ENCODE measurements at places on chromosomes 13 and 19.

GRCh38 chr13:50384724-50385123, 369.5 kb downstream of the KCNRG start:
- no peak for DNase-seq

- no peak for DNase-seq
These were observed 643 bp downstream of the SLC7A1 start for GRCh38 chr13:29594710-29595379.

- no peak for DNase-seq
These were observed 34.8 kb upstream of the ANKRD10 start for GRCh38 chr13:110949628-110950027.

GRCh38 chr19:1243768-1244692, 2.5 kb downstream of the ATP5F1D start:
- DNase-seq: no peak

- no peak for DNase-seq
These were observed 301.6 kb downstream of the FGF14 start for GRCh38 chr13:102100234-102100633.

GRCh38 chr13:96646515-96647211, 347.6 kb downstream of the OXGR1 start:
- no peak for DNase-seq

- DNase-seq: no peak
These were observed 3.9 kb downstream of the RPL28 start for GRCh38 chr19:55389386-55390317.

- DNase-seq: no peak
These were observed 12.4 kb upstream of the BBC3 start for GRCh38 chr19:47243364-47243775.

DNA sequence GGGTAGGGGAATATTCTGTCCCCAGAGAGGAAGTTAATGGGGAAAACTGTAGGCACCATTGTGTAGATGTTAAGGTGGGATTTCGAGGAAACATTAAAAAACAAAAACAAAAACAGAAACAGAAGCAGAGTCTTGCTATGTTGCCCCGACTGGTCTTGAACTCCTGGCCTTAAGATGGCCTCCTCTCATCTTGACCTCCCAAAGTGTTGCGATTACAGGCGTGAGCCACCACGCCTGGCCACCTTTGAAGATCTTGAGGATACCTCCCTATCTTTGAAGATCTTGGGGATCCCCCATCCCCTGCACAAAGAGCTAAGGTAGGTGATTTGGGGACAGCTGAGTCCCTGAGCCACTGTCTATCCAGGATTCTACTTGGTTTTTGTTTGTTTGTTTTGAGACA, 553 bp upstream of the ICAM3 start:
- DNase-seq: no peak

DNA sequence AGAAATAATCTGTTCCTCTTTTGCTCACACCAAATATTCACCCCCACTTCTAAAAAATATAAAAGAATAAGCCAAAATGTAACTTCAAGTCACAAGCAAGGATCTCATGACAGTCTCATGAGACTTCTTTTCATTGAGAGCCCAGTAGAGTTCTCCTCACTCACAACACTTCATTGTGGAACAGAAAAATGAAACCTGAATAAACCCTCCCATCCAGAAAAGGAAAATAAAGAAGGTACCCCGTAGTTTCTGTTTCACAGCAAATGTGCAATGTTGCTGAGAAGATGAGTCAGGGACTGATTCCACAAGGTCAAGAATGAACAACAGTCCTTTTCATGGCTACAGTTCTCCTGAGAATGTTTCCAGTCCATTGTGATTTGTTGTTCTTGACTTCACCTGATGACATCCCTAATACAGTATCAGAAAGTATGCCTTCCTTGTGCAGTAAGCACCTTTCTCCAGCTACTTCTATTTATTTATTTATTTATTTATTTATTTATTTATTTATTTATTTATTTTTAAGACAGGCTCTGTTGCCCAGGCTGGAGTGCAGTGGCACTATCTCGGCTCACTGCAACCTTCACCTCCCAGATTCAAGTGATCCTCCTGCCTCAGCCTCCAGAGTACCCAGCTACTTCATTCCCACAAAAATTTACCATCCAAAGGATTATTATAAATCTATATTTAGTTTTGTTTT, 6.4 kb upstream of the ZNF841 start:
- DNase-seq: no peak

DNA sequence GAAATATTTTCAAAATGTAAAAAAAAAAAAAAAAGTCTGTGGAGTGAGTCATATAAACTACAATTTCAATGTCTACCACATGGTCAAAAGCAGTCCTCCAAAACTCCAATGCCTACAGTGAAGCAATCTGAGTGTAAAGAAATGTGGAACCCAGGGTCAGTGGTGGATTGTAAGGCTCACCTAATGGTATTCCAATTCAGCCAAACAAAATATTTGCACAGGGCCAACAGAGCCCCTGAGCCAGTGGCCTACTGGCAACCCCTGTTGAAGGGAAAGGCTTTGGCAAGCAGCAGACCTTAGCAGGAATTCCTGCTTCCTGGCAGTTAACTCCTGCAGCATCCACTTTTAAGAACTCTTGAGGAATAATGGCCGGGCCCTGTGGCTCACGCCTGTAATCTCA, 3.4 kb downstream of the DNMT1 start:
- DNase-seq: no peak

- DNase-seq: no peak
These were observed 1.6 kb upstream of the APOC1 start for GRCh38 chr19:44912854-44913253.

DNA sequence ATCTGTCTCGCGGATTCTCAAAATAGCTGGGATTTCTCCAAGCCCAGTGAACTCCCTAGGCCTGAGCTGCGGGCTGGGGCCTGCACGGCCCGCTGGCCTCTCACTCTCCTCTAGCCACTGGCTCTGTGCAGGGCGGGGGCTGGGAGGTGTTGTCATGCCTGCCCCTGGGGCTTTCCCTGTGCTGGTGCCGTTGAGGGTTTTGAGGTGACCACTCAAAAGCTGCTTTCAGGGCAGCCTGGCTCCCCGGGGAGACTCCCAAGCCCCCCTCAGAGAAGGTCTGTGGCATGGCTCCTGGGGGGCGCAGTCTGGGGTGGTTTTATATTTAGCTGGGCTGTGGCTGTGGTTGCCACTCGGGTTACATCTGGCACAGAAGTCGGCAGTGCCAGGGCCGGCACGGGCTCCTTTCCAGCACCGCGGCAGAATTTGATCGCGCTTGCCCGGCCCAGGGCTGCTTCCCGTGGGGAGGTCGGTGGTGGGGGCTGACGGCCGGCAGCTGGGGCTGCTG, 10.0 kb downstream of the NDUFB7 start:
- DNase-seq: peak; percentile 11

GRCh38 chr19:958967-959855, 24.9 kb upstream of the WDR18 start:
- no peak for DNase-seq

DNA sequence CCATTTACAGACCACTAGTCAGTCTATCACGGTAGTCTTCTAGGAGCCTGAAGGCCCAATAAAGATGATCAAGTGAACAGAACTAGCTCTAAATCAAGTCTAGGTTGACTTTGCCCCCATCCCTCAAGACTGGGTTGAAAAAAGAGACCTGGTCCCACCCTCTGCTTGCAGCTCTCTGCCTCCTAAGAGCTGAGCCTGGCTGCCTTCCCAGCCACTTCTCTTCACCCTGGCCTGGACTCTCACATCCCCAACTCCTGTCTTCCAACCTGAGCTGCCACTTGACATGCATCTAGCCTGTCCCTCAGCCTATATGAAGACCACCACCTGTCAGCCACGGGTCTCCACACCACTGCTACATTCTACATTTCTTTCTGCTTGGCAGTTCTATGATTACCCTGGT, 99.6 kb downstream of the FOXO1 start:
- DNase-seq: no peak

- no peak for DNase-seq
These were observed 272.5 kb downstream of the DCLK1 start for GRCh38 chr13:35858665-35859064.

GRCh38 chr19:49151267-49152118, 3.7 kb downstream of the HRC start:
- DNase-seq: no peak

- DNase-seq: no peak
These were observed 62.8 kb downstream of the RGCC start for GRCh38 chr13:41520016-41520659.

DNA sequence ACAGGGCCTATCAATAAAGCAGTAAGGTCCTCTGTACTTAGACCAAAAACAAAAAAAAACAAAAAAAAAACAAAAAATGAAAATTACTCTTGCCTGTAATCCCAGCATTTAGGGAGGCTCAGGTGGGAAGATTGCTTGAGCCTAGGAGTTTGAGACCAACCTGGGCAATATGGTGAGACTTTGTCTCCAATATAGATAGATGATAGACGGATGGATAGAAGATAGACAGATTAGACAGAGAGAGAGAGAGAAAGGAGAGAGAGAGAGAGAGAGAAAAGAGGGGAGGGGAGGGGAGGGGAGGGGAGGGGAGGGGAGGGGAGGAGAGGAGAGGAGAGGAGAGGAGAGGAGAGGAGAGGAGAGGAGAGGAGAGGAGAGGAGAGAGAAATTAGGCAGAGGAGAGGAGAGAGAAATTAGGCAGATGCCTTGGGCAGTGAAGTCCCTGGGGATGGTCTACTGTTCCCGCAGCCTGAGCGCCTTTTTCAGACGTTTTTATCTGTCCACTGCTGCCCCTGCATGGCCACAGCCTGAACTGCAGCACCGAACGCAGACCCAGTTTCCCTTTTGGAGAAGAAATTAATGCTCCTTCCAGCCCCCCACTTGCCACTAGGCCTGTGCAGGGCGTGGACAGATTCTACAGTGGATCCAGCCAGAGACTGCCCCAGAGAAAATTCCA, 9.8 kb upstream of the ZNF627 start:
- DNase-seq: peak; percentile 19

DNA sequence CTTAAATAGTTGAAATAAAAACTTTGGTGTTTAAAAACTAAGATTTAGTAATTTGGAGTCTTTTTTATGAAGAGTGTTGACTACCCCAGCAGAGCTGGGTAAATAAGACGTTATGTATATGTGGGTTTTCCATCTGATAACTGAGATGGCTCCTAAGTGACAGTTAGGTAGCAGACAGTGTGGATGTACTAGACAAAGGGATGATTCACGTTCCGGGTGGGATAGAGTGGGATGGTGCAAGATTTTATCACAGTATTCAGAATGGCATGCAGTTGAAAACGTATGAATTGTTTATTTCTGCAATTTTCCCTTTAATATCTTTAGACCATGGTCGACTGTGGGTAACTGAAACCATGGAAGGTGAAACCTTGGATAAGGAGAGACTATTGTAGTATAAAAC, 50.4 kb downstream of the NAA16 start:
- no peak for DNase-seq

DNA sequence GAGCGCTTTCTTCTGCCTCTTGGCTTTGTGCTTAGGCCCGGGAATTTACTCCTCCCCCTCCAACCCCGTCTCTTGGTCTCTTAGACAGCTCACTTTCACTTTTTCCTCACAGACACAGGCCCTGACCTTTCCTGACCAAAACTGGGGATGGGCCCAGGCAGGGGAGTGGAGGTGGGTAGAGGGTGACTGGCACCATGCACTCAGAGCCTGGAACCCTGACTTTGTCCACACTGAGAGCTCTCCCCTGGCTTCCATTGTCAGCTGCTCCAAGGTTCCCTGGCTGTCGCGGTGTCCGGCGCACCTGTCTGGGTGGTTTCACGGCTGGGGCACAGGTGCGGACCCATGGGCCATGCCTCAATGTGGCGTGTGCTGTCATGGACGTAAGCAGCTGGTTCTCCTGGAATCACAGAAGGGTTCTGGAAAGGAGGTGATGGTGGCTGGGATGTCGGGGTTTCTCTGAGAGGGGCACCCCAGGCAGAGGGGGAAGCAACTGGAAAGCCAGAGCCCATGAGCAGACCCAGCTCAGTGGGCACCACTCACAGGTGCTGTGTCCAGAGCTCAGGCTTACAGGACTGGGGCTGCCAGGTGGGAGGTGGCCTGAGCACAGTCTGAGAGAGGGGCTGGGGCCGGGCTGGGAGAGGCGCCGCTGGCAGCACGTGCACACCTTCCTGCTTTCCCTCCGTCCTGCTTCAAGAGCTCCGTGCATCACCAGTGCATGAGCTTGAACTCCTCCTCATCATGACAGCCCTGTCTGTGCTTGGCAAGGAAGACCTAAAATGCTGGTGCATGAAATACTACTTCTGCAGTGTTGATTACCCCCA, 28.0 kb upstream of the C1QTNF9 start:
- DNase-seq: no peak

- DNase-seq: no peak
These were observed 115.3 kb downstream of the NALCN start for GRCh38 chr13:101301053-101301452.

DNA sequence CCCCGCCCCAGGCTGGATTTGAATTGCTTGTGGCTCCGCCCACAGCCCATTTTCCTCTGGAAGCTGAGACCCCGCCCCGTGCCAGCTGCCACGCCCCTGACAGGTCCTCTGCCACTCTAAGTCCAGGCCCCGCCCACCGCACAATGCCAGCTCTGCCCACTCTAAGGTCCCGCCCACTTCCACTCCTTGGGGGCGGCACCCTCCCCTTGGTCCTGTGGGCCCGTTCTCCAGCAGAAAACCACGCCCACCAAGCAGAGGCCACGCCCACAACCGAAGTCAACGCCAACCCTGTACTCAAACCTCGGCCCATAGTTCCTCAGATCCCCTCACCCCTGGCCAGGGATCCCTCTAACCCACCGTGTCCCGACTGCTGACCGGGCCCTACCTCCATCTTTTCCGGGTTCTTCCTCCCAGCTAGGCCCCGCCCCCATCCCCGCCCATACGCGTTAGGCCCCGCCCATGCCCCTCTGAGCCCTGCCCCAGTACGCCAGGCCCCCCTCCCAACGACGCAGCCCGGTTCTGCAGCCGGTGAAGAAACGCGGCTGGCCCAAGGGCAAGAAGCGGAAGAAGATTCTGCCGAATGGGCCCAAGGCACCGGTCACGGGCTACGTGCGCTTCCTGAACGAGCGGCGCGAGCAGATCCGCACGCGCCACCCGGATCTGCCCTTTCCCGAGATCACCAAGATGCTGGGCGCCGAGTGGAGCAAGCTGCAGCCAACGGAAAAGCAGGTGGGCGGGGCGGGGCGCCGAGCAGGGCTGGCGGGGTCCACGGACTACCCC, 1.3 kb downstream of the HMG20B start:
- no peak for DNase-seq

Measured in renal cortex interstitium (tissue), 15 donors.